RKO (cell line): ENCODE measurements at places on chromosomes 6 and 20.
A peak's percentile ranks its signal among the peaks of the same experiment; 100 is the strongest.

- no peak for DNase-seq
Observed at GRCh38 chr6:161057103-161058091, 65.8 kb downstream of the MAP3K4 start.

GRCh38 chr6:108435391-108435790 is 125.3 kb upstream of the FOXO3 start:
- no peak for DNase-seq

- no peak for DNase-seq
Observed at GRCh38 chr6:109265530-109265929, 116.7 kb downstream of the CD164 start.

- DNase-seq, result no peak
Observed at GRCh38 chr6:38350942-38351341, 288.8 kb downstream of the BTBD9 start.

DNA sequence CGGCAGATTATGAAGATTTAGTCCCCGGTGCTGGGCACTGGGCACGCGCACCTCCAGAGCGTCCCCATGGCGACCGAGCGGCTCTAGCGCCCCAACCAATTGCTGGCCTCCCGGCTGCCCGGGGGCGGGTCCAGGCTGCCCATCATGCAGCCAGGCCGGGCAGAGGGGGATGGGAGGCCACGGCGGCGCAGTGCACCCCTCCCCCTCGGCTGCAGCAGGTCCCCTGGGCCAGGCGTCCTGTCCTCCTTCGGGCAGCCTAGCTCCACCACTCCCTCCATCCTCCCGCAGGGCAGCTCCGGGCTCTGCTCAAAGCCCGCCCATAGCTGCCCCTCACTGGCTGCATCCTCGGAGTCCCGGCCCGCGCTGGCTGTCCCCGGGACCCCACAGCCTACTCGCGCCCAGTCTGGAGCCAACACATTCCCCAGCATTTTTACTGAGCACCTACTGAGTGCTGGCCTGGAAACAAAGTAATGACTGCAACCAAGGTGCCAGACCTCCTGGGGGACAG is 99.4 kb downstream of the ASXL1 start:
- DNase-seq, result no peak

DNA sequence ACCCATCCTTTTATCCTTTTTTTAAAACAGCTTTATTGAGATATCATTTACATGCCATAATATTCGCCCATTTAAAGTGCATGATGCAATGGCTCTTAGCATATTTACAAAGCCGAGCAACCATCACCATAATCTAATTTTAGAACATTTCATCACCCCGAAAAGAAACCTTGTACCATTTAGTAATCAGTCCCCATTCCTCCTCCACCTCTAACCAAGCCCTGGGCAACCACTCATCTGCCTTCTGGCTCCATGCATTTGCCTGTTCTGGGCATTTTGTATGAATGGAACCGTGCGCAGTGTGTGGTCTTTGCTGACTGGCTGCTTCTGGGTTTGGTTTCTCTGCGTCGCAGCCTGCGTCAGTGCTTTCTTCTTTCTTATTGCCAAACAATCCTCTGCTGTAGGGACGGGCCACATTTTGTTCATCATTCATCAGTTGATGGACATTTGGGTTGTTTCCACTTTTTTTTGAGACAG is 10.2 kb upstream of the EEF1A2 start:
- DNase-seq, result no peak

DNA sequence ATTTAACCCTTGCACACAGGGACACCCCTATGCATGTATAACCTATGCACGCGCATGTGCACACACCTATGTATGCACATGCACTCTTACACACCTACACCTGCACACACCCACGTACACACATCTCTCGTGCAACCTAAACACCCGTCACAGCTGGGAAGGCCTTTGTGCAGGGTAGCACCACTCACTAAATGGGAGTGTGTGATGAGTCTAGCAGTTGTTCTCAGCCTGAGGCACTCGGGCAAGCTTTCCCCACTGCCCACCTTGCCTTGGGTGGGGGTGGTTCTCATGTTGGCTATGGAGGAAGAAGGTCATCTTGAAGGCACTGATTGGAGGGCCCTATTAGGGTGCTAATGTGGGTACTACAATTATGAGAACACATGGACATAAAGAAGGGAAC is 85.8 kb downstream of the DLL1 start:
- DNase-seq, result no peak

DNA sequence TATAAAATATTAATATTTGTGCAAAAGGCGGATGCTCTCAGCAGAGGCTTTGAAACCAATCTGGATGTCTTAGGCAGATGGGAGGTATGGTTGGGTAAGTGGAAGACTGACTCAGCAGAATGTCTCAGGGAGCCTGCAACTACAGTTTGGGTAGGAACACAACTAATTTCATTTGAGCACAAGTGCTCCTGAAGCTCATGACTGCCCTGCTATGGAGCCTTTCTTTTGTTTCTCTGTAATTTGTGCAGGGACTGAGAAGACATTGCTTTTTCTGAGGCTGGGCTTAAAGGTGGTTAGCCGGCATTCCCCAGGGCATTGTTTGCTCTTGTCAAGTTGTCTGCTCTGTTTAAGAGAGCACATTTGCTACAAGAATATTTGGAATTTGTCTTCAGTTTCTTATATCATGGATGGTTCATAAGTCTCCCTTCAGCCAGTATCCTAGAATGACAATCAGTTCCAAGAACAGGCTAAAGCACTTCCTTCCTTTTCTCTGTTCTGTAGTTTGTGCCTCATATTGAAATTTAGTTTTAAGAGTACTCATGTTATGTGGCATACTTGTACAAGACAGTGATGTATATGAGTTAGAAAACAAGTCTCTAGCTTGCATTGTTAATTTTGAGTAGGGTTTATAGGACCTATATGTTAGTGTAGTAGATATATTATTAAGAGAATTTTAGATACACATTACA is 208.3 kb downstream of the ZFAND3 start:
- no peak for DNase-seq

DNA sequence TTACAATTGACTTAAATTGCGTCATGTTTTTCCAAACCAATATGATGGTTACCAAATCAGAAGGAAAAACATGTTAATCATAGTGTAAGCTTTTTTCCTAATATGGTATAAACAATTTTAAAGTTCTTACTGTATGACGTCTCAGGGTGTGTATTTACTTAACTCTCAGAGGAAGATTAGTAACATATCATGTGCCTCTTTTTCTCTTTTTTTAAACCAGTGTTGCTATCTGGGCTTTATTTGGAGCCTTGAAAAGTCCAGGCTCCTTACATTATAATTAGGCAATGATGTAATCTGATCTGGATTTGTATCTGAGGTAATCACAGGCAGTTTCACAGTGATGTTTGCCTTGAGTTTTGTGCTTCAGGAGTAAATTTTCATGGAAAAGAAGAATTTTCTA is 20.4 kb upstream of the RAB23 start:
- DNase-seq, result peak; percentile 18

DNA sequence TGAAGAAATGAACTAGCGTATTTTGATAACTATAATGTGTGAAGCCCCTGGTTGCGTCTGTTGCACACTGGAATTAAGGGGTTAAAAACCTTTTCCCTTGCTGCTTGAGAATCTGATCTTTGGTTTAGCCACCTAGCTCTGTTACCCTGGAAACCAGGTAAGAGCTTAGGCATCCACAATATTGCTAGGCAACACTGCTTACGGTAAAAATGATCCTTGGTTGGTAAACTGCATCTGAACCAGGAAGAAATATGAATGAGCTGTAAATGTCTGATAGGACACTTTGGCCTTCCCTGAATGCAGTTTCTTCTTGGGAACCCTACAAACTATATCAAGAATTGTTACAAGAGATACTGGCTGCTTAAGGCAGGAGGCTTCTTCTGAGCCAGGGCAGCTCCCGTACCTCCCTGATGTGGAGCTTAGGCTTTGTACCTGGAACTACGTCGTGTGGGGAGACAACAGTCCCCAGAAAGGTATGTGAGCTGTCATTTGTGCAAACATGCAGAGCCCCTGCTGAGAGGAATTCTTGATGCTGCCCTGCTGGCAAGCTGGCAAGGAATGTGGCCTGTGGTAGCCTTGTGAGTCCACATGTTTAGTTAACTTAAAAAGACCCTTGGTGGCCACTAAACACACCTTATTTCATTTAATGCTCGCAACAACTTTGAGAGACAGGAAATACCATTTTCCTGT is 18.4 kb downstream of the UBE3D start:
- DNase-seq, result no peak

GRCh38 chr20:33785503-33785902 is 25.6 kb upstream of the CHMP4B start:
- DNase-seq, result no peak

DNA sequence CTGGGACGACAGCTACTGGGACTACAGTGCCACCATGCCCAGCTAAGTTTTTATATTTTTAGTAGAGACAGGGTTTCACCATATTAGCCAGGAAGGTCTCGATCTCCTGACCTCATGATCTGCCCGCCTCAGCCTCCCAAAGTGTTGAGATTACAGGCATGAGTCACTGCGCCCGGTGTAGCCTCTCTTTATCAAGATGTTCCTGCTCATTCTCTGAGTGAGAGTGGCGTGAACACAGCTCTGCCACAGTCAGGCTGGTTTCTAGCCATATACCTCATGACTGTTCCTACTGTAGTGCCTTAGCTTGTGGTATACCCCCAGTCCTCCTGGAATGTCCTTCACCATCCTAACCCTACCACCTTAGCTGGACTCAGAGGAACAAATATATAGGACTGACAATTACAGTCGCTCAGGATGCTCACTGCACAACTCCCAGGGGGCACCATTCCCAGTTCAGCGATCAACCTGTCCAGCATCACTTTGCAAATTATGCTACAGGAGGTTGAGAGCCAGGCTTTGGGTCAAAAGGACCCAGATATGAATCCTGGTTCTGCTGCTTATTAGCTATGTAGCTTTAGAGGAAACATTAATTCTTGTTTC is 86.3 kb downstream of the CHMP4B start:
- no peak for DNase-seq

DNA sequence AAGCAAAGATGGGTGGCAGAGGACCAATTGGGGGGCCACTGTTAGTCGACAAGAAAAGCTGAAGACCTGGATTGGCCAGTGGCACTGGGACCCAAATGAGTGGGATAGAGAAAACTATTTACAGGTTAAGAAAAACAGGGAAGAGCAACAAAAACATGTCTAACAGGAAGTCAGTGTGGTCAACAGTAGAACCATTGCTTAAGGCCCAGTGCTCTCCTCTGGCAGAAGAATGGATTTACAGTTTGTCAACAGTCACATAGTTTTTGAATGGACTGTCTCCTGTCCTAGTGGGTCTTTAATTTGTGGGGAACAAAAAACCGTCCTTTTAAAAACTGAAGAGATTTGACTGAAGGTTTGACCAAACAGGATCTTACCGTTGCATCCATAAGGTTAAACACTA is 12.1 kb upstream of the WTAP start:
- no peak for DNase-seq

DNA sequence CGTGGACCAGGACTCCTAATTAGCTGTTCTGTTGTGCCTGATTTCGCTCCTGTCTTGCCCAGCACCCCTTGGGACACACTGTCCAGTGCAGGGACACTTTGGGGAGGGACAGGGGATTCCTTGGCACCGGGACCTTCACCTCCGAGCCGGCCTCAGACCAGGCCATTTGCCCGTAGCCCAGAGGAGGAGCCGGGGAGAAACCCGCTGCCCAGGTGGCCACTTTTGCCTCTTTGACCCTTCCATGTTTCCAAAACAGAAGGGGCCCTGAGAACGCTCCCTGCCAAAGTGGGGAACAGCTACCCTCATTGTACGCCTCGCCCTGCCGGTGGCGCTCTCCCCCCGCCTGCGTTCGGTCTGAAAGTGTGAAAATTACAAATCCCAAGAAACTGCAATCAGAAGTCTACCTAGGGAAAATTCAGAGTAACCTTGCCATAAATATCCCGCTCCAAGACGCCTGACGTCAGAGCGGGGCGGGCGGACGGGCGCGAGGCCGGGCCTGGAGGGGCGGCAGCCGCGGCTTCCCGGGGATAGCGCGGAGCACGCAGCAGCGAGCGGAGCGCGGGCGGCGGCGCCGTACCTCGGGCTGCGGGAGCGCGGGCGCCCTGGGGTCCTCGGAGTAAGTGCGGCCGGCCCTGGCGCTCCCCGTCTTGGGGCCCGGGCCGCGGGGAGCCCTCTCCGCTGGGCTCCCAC is at the start of gene DAAM2:
DAAM2 (plus strand) TSS at position 527 of the 690 bp plus-strand sequence. CDS start 63,927 bp downstream, outside the sequence.
- no peak for DNase-seq

GRCh38 chr20:18090044-18090443 is 32.3 kb upstream of the OVOL2 start:
- DNase-seq, result peak; percentile 22

GRCh38 chr20:47611785-47612184 is 110.1 kb downstream of the NCOA3 start:
- no peak for DNase-seq

- no peak for DNase-seq
Observed at GRCh38 chr6:72654071-72654621, 32.3 kb downstream of the KCNQ5 start.

DNA sequence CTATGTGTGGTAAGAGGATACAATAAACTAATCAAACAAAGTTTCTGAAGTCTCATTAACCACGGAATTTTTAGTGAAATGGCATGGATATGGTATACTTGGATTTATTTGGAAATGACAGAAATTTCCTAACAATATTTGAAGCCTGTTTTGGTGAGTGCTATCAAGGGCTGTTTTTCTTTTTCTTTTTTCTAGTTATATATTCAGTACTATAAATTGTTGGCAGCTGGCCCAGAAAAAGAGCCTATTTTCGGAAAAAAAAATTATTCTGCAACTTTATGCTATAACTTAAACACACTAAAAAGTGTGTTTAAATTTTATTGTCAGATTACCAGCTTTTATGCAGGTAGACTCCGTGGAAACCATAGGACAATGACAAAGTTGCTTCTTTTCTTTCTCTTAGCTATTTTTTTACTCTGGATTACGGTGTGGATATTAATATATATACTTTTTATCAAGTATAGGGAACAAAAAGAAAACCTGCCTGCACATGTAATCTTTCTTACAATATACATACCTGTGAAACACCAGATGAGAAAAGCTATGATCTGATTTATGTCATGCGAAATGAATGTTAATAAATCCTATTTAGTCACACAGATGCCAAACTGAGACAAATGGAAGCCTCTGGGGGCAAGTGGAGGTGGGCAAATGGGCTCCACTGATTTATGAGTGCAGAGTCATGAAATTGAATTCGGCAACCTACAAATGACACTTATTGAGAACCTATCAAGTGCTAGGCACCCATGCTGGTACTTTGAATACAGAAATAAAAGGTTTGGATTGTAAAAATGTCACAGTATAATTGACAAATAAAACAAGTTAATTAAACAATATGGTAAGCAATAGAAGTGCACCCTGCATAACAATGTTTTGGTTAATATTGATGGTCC is 919.5 kb upstream of the FLRT3 start:
- no peak for DNase-seq

DNA sequence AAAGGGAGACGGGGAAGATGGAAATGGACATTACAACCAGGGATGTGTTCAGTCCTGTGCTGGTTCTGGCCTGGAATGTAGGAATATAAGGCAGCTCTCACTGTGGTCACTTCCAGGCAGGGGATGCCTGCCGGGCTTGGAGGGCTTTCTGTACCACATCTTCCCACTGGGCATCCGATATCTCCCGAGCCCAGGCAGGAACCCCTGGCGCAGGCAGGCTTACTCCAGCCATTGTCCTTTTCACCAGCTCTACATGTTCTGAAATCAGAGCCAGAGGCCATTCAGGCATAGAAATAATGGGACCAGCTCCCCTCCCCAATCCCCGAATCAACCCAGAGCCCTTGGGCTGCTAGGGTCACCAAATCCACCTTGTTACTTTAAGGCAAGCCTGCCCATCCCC is 1.4 kb downstream of the MEA1 start:
- no peak for DNase-seq

- DNase-seq, result no peak
Observed at GRCh38 chr6:166109608-166110007, 58.0 kb downstream of the TBXT start.
